ENCODE measurements at places on chromosomes 11 and 22. TPM values are rescaled to one million over a fixed set of nuclear protein-coding genes. Genes with fewer than 3 reads are reported as not detected.

DNA sequence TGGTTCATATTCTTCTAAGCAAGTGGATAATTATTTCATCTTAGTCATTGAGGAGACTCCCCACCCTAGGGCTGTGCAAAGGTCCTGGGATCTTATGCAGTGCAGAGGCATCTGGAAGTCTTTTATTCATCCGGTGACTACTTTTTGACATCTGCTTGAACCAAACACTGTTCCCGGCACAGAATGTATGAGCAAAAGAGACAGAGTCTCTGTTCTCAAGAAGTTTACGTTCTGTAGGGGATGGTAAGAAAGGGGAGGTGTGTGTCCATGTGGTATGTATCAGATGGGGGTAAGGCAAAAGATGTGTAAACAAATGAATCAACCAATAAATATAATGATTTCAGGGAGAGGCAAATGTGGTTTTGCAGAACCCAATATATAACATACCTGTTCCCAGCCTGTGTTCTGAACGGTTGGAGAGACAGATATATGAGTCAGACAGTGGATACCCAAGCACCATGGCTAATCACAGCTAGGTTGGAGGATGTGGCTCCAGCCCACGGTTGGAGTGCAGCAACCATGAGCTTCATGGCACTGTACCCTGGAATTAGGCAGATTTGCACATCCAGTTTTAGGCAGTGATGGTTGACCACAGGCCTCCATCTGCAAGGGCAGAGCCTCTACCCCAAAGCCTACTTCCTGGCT is 75.1 kb upstream of the CADM1 start:
- H3K4me1 ChIP-seq = peaks cover 26% of the 10 kb centered on the region
- no peak overlapping the region for H3K27ac ChIP-seq
- no peaks in the 10 kb centered on the region for H3K36me3 ChIP-seq
- H3K4me3 ChIP-seq = no peak overlapping the region
- H3K27me3 ChIP-seq = no peaks in the 10 kb centered on the region

The KRTAP5-7 gene
- not detected for total RNA-seq

DNA sequence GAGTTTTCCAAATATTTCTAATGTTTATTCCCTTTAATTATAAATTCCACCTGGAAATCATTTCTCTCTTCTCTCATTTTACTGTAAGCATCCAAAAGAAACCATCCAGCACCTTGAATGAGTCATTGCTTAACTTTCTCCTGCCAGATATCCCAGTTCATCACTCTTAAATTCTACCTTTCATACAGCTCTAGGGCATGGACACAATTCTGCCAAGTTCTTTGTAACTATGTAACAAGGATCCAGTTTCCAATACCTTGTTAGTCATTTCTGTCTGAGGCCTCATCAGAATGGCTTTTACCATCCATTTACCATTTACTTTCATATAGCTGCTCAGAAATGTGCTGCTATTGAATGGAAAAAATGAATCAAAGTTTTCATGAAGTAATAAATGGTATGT is 455.4 kb upstream of the TENM4 start:
- H3K27ac ChIP-seq = no peak overlapping the region
- DNase-seq = no peak
- H3K4me3 ChIP-seq = no peak overlapping the region
- no peaks in the 10 kb centered on the region for H3K4me1 ChIP-seq
- H3K27me3 ChIP-seq = no peaks in the 10 kb centered on the region

The THAP12 gene
- 37.9 TPM for total RNA-seq

- no peak for DNase-seq
- no peaks in the 10 kb centered on the region for H3K36me3 ChIP-seq
- no peak overlapping the region for H3K27ac ChIP-seq
These were observed 13.5 kb upstream of the VWA5A start for GRCh38 chr11:124101737-124102136.

Measured in tibial nerve (tissue), 4 donors.